Coronary artery (tissue), 2 donors: ENCODE measurements at places on chromosomes 2 and 18.

- DNase-seq, result no peak
These were observed 134.7 kb downstream of the ACOXL start for GRCh38 chr2:110867078-110867477.

- no peak for DNase-seq
These were observed 292.7 kb downstream of the BCL11A start for GRCh38 chr2:60260639-60261296.

- DNase-seq, result no peak
These were observed 23.6 kb downstream of the QPCT start for GRCh38 chr2:37367984-37368383.

DNA sequence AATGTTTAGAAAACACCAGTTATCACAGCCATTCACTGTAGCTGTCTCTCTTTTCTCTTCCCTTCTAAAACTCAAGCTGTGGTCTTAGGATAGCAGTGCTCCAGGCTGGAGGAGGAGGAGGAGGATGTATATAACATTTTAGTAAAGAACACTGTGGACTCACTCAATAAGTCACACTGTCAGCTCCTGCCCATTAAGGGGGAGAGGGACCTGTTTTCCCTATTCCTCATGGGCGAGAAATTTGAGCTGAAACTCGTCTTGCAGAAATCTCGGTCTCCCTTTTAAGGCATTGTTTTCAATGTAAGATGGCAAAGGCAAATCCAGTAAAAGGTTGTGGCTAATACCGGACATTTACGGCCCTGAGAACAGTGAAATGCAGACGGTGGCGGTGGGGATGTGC, 114.8 kb upstream of the ZNF236 start:
- no peak for DNase-seq

DNA sequence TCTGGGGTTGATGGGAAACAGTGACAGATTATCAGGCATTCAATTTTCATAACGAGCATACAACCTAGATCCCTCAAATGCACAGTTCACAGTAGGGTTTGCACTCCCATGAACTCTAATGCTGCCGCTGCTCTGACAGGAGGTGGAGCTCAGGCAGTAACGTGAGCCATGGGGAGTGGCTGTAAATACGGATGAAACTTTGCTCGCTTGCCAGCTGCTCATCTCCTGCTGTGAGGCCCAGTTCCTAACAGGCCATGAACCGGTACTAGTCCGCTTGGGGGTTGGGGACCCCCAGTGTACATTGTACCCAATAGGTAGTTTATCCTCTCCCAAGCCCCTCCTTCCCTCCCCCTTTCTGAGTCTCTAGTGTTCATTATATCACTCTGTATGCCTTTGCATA, 94.6 kb downstream of the PTH2R start:
- no peak for DNase-seq

GRCh38 chr2:82879803-82880202, 1579.3 kb downstream of the SUCLG1 start:
- no peak for DNase-seq

DNA sequence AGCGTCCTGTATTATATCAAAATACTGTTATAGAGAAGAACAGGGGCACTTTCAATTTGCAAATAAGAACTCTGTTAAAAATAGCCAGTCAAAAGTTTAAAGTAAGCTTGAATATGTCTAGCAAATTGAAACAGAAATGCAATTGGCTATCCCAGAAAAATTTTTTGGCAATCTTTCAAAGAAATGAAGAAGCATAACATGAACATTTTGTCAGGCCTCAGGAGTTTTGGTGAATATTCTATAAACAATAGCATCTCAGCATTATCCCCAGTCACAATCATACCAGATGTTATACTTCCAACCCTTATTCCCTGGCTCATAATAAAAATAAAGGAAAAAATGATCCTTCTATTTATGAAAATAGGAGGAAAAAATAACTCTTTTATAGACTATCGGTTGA, 252.4 kb downstream of the GRB14 start:
- no peak for DNase-seq

GRCh38 chr2:33372940-33373553, 103.4 kb upstream of the RASGRP3 start:
- DNase-seq, result no peak

DNA sequence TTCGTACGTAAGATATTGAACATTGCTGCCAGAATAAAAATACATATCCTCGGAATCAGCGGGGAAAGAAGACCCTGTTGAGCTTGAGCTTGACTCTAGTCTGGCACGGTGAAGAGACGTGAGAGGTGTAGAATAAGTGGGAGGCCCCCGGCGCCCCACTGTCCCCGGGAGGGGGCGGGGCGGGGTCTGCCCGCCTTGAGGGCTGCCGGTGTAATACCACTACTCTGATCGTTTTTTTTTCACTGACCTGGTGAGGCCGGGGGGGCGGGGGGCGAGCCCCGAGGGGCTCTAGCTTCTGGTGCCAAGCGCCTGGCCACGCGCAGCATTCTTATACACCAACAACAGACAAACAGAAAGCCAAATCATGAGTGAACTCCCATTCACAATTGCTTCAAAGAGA, 324.0 kb upstream of the REG3G start:
- DNase-seq, result no peak

DNA sequence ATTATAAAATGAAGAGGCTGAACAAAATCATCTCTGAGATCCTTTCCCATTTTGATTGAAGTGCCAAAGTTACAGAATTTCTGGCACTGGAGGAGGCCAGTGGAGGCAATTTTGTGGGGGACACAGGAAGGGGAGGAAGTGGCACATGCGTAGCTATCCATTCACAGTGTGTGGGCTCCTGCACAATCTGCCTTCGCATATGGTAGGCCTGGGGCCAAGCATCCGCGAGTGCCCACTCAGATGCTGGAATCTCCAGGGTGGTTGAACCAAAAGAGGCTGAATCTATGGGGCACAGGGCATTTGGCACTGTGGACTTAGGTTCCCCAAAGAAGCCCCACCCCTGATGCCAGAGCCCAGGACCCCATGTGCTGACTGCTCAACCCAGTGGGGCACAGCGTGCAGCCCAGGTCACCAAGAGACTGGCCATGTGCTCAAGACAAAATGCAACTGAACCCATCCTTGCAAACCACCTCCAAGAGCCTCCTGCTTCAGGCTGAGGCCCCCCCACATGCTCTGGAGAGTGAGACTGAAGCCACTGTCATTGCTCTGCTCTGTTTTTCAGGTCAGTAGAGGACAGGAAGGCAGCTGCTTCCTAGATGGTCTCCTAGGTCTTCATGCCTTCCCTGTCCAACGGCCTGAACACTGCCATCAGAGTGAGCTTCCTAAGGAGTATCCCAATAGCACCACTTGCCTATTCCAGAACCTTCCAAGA, 28.5 kb downstream of the ST8SIA5 start:
- peak; percentile 31 for DNase-seq

- no peak for DNase-seq
These were observed 13.7 kb downstream of the NCKAP1 start for GRCh38 chr2:183024339-183025095.

- no peak for DNase-seq
These were observed 79.1 kb downstream of the UGGT1 start for GRCh38 chr2:128169933-128170709.

DNA sequence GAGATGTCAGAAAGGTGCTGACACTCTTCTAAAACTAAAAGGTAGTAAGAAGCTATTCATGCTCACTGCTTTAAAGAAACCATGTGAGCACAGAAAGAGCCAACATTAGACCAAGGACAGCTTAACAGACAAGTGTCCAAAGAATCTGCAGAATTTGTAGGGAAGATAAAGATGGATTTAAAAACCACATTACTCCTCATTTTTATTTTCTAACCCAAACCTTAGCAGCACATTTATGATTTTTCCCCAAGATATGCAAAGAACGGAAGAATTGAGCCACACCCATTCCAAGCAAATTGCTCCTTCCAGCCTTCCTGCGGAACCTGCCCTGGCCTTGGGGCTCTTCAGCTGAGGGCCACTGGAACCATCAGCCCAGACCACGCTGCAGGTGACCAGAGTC, 26.9 kb downstream of the MBP start:
- DNase-seq, result no peak

DNA sequence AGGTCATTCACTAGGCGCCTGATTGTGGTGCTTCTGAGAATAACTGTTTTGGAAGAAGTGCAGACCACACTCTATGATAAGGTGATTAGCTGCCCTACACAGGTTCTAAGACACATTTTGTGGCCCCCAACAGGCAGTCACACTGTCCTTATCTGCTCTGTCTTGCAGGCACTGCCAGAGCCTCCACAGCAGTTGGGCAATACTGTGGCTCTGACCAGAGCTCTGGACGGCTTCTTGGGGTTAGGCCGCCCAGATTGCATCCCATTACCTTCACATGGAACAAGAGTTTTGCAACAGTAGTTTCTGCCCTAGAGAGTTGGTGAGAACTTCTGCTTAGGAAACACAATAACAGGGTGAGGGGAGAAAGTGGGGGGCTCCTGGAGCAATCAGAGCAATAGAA, 22.7 kb downstream of the RUFY4 start:
- DNase-seq, result no peak

- no peak for DNase-seq
These were observed 40.0 kb downstream of the TEX44 start for GRCh38 chr2:231632559-231633142.

- DNase-seq, result no peak
These were observed 52.1 kb upstream of the LAPTM4A start for GRCh38 chr2:20103530-20103929.

DNA sequence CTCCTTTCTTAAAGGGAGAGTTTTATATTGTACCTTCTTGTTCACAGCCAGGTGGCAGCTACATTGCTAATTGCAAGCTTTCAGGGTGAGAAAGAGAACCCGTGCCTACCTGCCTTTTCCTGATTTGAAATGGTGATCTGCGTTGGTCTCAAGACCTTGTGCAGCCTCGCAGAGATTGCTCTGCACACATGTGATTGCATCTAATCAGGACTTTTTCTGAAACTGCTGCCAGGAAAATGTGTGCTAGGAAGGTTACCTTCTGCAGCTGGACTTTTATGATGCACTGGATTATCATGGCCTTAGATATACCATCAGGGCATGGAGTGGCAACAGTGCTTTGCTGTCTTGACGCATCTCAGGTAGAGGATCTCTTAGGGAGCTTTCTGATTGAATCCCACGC, 45.1 kb downstream of the AGAP1 start:
- no peak for DNase-seq

DNA sequence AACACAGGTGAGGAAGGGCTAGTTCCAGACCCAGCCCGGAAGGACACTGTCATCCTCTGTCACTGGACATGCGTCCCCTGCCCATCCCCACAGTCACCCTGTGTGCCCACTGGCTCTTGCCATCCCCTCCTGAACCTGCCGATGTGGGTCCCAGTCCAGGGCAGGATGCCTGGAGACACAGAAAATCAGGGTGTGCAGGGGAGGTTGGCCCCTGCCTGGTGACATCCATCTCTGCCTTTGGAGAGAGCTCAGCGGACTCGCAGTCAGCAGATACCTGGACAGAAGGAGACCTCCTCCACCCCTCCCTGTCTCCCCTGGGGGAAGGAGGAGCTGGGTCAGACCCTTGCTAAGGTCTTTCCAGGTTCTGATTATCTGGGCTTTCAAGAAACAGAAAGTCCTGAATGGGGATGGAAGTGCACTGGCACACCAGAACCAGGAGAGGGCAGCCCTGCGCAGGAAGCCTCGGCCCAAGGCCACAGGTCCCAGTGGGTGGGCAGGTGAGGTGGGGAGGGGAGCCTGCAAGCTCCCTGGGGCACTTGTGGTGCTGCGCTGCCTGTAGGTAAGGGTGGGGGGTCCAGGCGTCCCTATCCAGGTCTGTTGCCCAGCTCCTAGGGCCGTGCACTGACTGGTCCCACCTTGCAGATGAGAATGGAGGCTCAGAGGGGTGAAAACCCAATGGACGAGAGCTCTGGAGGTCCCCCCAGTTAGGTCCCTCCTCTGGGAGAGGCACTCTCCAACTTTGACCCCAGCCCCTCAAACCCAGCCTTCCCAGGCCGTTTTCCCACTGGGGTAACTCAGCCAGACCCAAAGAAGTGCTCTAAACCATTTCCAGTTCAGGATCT, 9.7 kb upstream of the OTOS start:
- no peak for DNase-seq

DNA sequence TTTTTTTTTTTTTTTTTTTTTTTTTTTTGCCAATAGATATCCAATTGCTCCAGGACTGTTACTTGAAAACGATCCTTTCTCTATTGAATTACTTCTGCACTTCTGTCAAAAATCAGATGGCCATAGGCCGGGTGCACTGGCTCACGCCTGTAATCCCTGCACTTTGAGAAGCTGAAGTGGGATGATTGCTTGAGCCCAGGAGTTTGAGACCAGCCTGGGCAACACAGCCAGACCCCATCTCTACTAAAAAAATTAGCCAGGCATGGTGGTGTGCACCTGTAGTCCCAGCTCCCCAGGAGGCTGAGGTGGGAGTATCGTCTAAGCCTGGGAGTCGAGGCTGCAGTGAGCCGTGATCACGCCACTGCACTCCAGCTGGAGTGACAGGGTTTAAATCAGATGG, 4.3 kb upstream of the CHCHD5 start:
- DNase-seq, result no peak

- no peak for DNase-seq
These were observed 293.6 kb upstream of the THUMPD2 start for GRCh38 chr2:40072442-40073232.

GRCh38 chr2:23354554-23354953, 30.4 kb upstream of the KLHL29 start:
- DNase-seq, result no peak

GRCh38 chr2:70391259-70391658, 89.4 kb upstream of the FAM136A start:
- no peak for DNase-seq

GRCh38 chr2:182664212-182664611, 51.8 kb upstream of the DNAJC10 start:
- no peak for DNase-seq

GRCh38 chr2:169141713-169142352, 72.5 kb downstream of the DHRS9 start:
- DNase-seq, result no peak

GRCh38 chr2:71458413-71459083, 5.2 kb downstream of the DYSF start:
- no peak for DNase-seq

- peak; percentile 69 for DNase-seq
These were observed 58.3 kb downstream of the FBXO36 start for GRCh38 chr2:229980431-229981184.

DNA sequence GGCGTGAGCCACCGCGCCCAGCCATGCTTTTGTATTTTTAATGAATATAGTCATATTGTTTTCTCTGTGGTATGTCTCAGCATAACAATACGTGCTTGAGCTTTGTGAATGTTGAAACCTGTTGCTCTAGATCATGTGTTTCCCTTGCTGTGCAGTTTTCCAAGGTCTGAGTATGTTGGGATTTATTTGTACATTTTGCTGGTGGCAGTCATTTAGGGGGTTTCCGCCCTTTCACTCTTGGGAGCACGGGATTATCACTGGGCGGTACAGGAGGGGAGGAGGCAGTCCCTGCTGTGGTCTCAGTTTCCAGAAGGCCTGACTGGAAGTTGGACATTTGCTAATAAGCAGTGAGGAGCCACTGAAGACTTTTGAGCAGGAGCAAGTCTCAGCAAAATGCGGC, 24.9 kb upstream of the CATIP start:
- DNase-seq, result no peak

DNA sequence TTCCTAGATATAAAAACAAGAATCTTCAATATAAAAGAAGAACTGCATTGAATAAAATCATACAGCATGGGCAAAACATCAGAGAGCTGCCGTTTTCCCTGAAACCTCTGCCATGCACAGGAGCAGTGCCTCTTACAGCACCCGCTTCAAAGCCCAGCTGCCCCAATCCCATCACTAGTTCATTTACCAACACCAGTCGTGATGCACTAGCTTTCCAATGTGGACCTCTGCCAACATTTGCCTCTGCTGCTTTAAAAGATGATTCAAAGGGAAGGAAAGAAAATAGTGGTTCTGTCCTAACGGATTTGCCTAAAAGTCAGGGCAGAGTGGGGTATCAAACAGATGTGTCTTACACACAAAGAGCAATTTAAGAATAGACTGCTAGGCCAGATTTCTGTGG, 43.4 kb upstream of the AP1S3 start:
- DNase-seq, result no peak

GRCh38 chr2:233980955-233981561, 63.9 kb downstream of the TRPM8 start:
- DNase-seq, result no peak
